AG09309 (cell line): ENCODE measurements at places on chromosomes 7 and 10.

DNA sequence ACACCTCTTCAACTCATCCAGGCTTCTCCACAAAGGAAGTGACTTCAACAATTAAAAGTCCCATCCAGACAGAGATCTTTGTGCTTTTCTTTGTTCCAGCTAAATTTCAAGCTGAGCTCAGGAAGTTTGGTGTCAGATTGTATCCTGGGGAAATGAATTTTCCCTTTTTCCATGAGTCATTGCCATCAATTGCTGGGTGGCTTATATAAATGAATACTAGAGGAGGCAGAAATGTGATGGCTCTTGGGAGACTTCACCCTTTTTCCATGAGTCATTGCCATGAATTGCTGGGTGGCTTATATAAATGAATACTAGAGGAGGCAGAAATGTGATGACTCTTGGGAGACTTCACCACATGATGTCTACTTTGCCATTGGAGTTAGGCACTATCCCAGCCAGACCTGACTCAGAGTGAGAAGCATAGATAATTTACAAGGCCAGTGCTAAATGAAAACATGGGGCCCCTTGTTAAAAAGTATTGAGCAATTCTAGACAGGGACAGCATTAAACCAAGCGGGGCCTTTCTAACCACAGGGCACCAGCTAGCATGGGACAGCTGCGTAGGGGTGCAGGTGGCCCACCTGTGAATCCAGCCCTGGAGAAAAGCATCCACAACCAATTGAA, 339.2 kb upstream of the PODXL start:
- DNase-seq: peak; percentile 97

GRCh38 chr7:148894591-148894990, 10.5 kb upstream of the EZH2 start:
- no peak for DNase-seq

DNA sequence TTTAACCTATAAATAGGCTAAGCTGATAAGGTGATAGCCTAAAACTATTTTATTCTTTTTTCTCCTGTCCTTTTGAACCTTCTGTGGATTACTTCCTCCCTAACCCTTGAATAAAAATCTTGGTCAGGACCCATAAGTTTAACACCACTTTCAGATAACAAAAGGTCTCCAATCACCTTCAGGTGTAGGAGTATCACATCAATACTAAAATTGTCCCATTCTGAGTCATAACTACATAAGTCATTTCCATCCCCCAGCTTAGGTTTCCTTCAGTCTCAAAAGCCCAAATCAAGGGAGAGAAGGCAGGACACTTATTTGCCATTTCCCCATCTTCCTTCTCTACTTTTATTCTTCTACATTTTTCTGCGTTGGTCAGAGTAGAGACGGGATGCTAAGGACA, 56.9 kb upstream of the WNT16 start:
- no peak for DNase-seq

GRCh38 chr10:13816195-13816925, 229.6 kb downstream of the PRPF18 start:
- peak; percentile 38 for DNase-seq

DNA sequence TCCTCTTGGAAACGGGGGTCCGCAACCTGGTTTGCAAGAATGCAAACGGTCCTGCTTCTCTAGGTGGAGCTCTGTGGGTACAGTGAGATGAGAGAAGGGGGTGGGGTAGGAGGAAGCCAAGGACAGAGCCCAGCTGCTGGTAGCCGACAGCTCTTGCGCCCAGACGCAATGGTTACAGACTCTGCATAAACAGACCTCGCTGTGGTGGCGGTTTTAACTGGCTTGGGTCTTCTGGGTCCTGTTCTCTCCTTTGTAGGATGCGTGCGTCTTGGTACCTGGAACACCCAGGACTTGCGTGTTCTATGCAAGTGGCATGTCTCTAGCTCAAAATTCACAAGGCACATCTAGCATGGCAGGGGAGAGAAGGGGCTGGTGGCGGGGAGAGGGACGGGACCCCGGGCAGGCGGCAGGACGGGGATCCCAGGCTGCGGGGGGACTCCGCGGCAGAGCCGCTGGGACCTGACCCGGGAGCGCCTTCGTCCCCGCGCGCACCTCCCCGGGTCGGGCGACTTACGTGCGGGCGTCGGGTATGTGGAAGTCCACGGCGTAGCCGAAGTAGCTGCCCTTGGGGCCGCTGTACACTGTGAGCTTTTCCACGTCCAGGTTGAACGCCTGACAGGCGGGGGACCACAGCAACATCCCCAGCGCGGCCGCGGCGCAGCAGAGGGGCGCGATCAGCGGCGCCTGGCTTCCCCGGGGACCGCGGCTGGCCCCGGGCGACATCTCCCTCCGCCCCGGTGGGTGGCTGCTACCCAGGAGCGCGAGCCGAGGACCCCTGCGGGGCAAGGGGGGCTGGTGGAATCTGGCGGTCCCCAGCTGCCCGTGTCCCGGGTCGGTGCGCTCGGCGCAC, 448 bp downstream of the ITGA8 start:
- DNase-seq: no peak
